ENCODE measurements at places on chromosomes 4 and X.

- no peak for DNase-seq
Observed at GRCh38 chr4:187149229-187149945, 425.7 kb upstream of the FAT1 start.

- no peak for DNase-seq
Observed at GRCh38 chrX:154040863-154041262, 21.2 kb upstream of the IRAK1 start.

DNA sequence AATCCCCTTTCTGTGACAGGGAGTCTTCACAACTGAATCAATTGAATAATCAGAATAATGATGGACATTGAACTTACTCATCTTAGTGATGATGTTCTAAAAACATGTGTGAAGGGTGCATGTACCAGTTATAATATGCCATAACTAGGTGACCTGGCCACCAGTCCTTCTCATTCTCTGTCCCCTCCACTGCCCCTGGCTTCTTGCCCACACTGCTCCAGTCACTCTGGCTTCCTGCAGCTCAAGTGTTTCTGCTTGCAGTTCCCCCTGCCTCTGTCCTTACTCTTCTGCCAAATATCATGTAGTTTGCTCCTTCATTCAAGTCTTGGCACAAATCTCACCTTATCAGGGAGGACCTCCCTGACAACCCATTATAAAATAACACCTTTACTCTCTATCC, 168.1 kb upstream of the SLC7A11 start:
- DNase-seq, result no peak

DNA sequence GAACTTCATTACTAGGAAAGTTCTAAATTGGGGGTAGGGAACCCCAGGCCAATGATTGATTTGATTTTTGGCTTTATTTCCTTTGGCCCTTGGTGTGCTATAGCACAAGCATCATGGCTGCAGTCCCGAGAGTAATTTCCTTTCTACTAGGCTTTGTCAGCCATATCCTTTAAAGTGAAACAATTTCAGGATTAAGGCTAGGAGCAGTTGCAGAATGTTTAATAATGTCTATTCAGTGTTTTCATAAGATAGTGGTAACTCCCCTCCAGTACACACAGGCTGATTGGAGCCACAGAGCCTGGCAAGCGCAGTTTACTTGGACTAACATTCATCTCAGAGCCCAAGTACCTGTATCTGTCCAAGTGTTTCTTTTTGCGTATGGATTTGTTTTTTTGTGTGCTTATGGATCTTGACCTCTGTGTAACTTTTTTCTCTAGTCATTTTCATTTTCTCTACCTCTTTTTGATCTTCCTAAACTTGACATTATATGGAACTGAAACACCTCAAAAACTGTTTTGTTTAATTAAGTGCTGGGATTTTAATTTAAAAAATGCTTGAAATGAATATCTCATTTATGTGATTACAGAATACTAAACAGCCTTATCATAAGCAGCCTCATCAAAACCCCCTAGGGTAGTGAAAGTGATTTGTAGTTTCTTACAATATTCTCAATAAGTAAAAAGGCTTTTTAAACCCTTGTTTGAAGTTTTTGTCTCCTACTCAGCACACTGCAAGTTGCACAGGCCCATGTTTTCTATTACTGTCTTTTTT, 7.5 kb downstream of the STIM2 start:
- no peak for DNase-seq

DNA sequence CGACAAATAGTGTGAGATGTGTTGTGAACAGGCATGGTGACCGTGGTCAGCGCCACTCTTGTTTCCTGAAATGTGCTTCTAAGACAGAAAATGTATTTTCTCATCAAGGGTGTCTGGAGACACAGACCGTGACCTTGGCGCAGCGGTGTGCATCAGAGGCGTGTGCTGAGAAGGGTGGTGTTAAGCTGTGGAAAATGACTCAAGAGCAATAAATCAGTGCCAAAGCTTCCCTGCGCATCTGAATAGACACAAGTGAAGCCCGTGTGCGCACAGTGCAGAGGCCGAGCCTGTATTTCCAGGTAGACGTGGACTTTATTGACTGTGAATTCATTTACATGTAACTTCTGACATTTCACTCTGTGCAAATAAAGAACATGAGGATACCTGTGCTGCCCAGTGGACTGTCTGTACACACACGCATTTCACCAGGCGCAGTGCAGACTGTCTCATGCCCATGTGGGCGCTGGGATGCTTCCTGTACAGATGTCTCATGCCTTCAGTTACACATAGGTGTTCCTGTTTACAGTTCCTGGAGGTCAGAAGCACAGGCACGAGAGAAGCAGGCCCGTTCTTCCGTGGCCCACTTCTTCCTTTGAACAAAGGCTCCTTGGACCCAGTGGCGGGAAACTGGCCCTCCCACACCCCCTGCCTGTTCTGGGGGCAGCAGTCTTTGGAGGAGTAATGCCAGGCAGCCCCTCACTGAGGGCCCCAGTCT, 31.9 kb downstream of the NSG1 start:
- peak; percentile 4 for DNase-seq

DNA sequence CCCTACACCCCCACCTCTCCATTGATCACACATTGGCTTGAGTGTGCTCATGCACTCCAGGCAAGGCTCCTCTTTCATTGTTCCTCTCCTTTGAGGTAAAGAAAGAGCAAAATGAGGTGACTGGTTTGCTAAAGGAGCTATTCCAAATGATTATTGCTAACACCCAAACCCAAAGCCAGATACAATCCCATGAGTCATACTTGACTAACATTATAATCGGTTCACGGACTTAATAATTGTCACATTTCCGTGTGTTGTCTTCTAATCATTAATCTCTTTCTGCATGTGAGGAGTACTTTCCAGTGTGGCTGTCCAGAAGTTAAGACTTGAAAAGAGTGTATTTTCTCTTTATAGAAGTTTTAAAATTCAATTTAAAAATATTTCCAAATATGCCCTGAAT, 174.3 kb upstream of the SFRP2 start:
- DNase-seq, result no peak

- no peak for DNase-seq
Observed at GRCh38 chr4:60913671-60914070, 286.5 kb upstream of the ADGRL3 start.

- DNase-seq, result no peak
Observed at GRCh38 chr4:137661693-137662092, 129.4 kb upstream of the PCDH18 start.

DNA sequence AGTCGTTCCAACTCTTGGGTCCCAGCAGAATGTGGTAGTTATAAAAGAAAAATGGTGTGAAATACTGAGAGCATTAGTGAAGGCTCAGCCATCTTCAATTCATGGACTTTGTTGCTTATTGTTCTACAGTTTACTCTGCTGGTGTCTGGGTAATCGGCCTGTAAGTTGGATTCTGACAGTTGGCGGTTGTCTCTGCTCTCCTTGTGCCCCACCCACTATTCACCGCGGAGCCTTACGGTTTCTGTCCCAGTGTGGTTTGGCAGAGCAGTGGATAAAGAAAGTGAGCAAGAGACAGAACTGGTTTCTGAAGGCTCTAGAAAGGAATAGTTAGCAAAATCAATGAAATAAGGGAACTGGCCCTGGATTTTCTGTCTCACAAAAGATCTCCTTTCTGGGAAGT, 9.1 kb downstream of the LONRF3 start:
- DNase-seq, result no peak

DNA sequence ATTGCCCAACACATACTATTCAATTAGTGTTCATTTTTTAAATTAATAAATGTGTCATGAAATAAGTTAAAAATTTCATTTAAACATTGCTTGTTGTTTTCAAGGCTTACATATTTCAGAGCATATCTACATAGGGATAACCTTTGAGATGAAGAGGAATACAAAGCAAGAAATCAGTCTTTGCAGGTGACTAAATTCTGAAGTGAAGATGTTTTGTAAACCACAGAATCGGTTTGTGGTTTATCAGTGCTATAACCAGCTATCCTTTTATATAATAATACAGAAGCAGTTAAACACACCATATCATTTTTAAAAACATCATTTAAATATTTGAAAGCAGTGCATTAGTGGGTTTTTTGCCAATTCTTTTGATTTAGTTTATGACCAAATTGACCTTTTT, 26.9 kb downstream of the FAM241A start:
- DNase-seq, result peak; percentile 19

DNA sequence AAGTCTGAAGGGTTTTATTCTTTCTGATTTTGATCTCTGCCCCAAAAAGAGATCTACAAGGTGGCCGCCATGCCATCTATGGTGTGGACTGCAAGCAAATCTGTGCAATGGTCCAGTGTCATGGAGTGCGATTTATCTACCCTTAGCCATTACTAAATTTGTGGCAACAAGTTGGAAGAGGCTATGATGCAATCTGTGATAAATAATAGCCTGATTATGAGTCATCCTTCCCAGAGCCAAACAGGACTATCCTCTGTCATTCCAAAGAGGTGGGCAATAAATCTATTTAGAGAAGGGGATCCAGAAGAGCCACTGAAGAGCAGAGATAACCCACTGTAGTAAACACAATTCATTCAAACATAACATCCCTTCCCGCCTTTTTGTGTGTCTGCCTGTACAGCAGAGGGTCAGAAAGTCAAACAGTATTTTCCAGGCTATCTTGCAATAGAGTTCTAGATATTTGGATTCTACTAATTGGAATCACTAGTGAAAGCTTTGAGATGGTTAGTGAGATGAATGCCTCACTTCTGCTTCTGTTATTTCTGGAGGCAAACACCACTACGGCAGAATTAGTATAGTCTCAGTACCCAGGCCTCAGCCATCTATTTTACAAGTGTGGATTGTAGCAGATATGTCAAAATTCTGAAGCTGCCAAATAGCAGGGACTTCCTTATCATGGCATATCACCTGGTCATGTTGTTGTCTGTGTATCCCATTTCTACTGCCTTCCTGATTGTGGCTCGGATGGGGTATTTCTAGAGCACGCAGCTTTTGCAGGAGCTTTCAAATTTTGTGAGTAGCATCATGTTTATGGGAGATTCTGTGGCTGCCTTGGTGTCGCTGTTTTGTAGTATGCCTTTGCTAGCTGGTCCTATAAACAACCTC, 192.0 kb downstream of the SMIM20 start:
- no peak for DNase-seq

DNA sequence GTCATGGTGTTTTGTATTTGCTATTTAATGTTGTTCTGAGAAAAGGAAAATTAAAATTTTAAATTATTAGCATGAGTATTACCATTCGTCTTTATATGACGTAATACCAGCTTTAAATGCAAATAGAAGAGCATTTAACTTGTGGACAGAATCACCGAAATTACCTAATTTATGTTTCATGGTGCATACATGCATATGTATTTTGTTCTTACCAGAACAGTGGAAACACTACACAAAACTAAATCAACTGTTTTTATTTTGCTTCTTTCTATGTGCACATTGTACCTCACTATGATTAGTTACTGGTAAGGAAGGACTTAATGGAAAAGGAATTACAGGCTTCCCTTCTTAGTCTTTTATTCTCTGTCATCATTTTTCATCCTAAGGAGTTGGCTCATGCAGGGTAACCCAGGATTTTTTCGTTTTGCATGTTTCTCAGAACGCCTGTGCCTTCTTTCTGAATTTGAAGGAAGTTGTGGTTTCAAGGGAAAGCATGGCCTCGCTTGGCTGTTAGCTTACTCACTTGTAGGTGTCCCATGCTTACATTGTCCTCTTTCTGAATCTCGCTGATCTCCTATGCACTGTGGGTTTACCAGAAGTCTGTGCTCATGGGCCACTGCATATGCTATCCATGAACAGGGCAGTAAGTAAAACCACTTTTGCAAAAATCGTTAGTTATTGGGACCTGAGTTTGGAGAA, 300.0 kb upstream of the PUDP start:
- no peak for DNase-seq

DNA sequence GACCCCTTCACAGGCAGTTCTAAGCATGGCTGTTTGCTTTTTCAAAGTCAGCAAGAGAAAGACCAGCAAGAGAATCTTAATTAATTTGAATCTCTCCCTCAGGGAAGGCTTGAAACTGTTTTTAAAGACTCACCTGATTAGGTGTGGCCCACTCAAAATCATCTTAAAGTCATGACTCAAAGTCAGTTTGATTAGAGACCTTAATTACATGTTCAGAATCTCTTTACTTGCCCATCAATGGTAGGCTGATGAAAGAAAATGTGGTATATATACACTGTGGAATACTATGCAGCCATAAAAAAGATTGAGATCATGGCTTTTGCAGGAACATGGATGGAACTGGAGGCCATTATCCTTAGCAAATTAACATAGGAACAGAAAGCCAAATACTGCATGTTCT, 247.5 kb upstream of the PRKX start:
- no peak for DNase-seq

DNA sequence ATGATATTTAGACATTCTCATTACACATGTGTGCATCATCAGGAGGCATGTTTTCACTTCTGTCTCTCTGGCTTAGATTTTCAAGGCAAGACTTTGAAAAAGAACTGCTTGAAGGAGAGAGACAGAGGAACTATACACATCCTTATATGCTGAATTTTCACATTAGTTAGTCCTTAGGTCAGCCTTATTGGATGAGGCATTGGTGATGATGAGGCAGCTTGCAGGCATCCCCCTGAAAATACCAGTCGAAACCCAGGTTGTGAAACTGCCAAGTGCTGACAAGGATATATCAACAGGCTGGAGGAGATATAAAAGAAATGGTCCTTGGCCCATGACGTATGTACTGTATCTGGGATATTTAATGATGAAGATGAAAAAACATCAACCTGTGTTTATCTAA, 297.2 kb upstream of the AADAT start:
- no peak for DNase-seq

- DNase-seq, result no peak
Observed at GRCh38 chrX:5458300-5458842, 770.3 kb downstream of the NLGN4X start.

DNA sequence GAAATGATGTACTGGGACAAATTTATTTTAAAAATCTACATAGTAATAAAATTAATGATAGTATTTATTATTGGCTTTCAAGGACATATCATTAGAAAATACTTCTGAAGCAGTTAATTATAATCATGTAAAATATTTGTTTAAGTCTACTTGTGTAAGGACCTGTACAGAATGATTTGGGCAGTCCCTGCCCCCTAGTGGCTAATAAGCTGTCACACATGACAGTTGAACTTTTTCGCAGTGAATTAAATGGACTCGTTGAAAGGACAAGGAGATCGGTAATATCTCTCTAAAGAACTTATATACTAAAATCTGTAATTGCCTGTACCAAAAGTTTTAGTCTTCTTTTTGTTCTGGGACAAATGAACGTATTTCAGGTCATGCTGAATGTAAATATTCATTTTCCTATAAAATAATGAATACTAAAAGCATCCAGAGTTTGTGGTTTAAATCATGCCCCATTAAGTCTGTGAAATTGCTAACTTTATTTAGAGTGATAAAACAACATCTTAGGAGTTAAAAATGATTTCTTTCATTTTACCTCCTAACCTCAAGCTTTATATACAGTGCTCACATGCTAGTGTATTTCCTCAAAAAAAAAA, 13.6 kb downstream of the EXOC1 start:
- DNase-seq, result peak; percentile 66
